Colonic mucosa (tissue), 4 donors: ENCODE measurements at places on chromosomes 16 and 17. TPM values are rescaled to one million over a fixed set of nuclear protein-coding genes. Genes with fewer than 3 reads are reported as not detected.

- H3K36me3 ChIP-seq, result no peaks in the 10 kb centered on the region
- H3K4me3 ChIP-seq, result no peak overlapping the region
- H3K27me3 ChIP-seq, result no peaks in the 10 kb centered on the region
- no peak overlapping the region for H3K27ac ChIP-seq
- peaks cover 4% of the 10 kb centered on the region for H3K4me1 ChIP-seq
Measured at GRCh38 chr17:66777689-66778225, 57.2 kb upstream of the CACNG5 start.

KRTAP9-4 gene
- total RNA-seq, result not detected

DNA sequence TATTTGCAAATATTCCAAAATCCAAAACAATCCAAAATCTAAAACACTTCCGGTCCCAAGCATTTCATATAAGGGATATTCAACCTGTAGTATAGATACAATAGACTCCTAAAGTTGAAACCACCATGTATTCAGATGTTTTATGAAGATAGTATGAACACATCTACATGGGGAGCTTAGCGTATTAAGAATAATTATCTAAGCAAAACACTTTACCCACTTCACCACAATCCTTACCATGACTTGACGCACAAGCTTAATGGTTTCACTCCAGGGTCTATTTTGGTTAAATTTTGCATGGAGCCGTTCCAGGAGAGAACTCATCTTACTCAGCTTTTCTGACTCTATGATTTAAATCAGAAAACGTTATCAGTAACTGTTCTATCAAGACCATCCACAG lies 3.5 kb downstream of the MED1 start:
- no peak overlapping the region for H3K27ac ChIP-seq
- DNase-seq, result no peak
- no peak overlapping the region for H3K4me3 ChIP-seq
- H3K36me3 ChIP-seq, result no peaks in the 10 kb centered on the region

KRTAP3-2 gene
- not detected for total RNA-seq

PRAC1 gene
- 328 TPM for total RNA-seq
